NCI-H82 (cell line): ENCODE measurements at places on chromosomes 3 and 15.

- peak; percentile 79 for DNase-seq
Measured at GRCh38 chr3:178385280-178385952, 150.8 kb upstream of the KCNMB2 start.

GRCh38 chr3:185757176-185757575 is 67.7 kb downstream of the IGF2BP2 start:
- no peak for DNase-seq

- DNase-seq = no peak
Measured at GRCh38 chr3:55292360-55292759, 194.7 kb downstream of the WNT5A start.

GRCh38 chr15:47862402-47862801 is 145.1 kb downstream of the SEMA6D start:
- DNase-seq = no peak

- no peak for DNase-seq
Measured at GRCh38 chr3:10357592-10358308, 36.8 kb upstream of the SEC13 start.

GRCh38 chr15:83498801-83499200 is 51.7 kb downstream of the SH3GL3 start:
- no peak for DNase-seq

- no peak for DNase-seq
Measured at GRCh38 chr3:43608751-43609150, 13.1 kb downstream of the ANO10 start.

GRCh38 chr3:193585530-193585929 is 7.5 kb upstream of the OPA1 start:
- no peak for DNase-seq

DNA sequence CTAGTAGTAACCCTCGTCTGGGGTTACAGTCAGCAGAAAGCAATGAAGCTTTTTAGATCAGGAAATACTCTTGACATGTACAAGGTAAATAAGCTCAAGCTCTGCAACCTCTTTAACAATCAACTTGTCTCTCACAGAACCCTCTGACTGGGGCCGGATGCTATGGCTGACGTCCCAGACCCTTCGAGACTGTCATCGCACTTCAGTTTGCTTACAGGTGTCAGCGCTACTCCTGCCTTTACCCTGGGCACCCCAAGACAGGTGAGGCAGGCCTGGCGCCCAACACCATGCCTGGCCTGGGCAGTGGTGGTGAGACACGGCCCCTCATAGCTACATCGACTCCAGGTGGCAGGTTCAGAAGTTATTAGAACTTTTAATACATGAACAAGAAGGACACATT is 30.6 kb downstream of the LRRFIP2 start:
- DNase-seq = no peak

DNA sequence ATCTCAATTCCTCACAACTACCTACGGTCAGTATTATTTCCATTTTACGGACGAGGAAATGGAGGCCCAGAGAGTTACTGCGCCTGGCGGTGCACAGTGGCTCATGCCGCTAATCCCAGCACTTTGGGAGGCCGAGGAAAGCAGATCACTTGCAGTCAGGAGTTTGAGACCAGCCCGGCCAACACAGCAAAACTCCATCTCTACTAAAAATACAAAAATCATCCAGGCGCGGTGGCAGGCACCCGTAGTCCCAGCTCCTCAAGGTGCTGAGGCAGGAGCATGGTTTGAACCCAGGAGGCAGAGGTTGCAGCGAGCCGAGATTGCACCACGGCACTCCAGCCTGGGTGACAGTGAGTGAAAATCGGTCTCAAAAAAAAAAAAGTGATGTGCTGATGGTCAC is 187.3 kb downstream of the XXYLT1 start:
- no peak for DNase-seq

DNA sequence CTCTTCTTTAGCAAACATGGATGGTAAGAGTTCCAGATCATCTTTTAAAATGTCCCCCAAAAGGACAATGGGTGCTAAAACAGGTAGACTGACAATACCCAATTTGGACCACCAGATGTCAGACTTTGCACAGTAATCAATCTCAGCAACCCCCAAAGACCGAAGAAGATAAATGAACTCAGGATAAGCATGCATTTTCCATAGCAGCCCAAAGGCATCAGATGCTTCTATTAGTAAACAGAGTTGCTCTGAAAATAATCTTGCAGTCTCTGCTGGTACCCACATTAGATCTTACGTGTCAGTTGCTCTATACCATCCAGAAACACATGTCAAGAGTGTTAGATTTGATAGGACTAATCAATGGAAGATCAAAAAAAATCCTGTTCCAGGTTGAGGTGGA is 20.6 kb downstream of the MYH15 start:
- DNase-seq = peak; percentile 82

DNA sequence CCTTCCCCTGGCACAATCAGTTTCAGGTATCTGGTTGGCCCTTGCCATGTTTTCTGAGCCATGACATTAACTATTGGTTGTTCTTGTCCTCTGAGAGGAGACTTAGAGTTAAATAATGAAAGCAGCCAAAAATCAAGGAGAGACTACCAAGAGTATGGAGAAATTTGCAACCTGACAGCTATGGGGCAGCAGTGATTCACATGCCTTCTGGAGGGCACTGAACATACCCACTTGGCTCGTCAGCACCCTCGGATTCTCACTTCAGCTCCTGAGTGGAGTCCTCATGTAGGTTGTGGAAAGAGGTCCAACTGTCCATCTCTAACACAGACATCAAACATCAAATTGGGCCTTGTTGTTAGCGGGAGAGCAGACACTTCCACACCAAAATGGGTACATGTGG is 265.6 kb downstream of the EBLN2 start:
- no peak for DNase-seq

GRCh38 chr3:11445883-11446282 is 173.7 kb downstream of the ATG7 start:
- peak; percentile 27 for DNase-seq

DNA sequence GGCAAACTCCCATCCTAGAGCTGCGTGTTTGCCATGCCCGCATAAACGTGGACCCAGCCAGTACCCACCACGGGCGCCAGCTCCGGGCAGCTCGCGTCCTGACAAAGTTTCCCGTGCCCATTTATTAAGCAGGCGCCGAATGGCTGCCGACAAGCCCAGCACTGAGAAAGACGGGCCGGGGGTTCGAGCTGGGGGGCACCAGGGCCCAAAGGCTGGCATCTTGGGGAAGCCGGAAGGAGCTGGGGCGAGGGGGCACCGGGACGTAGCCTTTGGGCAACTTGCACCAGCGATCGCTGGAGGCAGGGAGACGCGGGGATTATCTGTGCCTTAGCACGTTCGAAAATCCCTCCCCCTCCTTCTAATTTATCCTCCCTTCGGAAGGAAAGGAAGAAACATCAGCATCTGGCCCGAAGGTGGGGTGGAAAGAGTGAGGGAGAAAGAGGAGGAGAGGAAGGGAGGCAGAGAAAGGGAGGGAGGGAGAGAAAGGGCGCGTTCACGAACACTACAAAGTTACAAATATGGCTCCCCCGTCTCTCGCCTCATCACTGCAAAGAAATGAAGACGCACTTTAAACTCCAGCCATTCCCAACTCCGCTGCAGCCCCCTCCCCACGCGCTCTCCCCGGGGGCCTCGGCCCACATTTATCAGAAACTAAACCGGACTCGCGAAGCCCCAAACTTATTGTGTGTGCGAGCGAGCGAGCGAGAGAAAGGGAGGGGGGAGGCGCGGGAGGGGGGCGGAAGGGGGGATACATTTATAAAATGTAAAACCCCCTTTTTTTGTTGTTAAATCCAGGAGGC is 1.0 kb downstream of the ANP32A start:
- peak; percentile 96 for DNase-seq

- DNase-seq = peak; percentile 26
Measured at GRCh38 chr15:31136016-31136415, 34.5 kb upstream of the TRPM1 start.

GRCh38 chr15:76183930-76184649 is 124.3 kb downstream of the TMEM266 start:
- DNase-seq = peak; percentile 96

GRCh38 chr15:53591041-53591440 is 168.4 kb downstream of the WDR72 start:
- no peak for DNase-seq

- no peak for DNase-seq
Measured at GRCh38 chr3:24401811-24402185, 92.9 kb downstream of the THRB start.

DNA sequence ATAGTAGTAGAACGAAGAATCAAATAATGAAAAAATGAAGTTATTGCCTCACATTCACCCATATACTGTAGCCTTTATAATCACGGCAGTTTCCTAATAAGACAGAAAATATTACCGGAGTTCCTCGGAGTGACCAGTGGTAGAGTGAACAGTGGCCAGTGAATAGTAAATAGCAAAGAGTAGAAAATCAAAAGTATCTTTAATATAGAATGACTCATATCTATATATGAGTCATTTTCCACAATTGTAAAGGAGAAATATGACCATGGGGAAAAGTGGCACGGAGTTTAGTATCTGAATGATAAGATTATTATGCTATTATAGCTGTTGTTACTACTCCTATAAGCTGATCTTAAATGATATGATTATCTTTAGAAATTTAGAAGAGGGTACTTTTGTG is 38.5 kb downstream of the ZBTB20 start:
- DNase-seq = no peak

GRCh38 chr3:137165117-137165806 is 207.5 kb downstream of the IL20RB start:
- DNase-seq = no peak

DNA sequence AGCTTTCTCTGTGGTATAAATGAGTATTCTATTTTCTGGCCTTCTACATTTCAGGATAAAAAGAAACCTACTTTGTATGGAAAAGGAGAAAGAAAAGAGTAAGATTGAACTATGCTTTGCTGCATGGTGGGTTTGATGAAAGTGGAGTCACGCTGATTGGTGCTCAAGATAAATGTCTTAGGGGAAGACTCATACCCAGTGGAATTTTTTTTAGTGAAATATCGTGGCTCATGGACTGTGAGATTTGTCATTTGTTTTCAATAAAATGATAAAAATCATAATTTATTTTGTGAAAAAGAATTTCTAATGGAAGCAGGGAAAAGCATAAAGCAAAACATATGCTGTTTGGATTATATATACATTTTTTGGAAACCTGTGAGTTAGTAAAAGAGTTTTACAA is 292.5 kb downstream of the ZPLD1 start:
- no peak for DNase-seq
